ENCODE measurements at places on chromosomes 11 and 22.

DNA sequence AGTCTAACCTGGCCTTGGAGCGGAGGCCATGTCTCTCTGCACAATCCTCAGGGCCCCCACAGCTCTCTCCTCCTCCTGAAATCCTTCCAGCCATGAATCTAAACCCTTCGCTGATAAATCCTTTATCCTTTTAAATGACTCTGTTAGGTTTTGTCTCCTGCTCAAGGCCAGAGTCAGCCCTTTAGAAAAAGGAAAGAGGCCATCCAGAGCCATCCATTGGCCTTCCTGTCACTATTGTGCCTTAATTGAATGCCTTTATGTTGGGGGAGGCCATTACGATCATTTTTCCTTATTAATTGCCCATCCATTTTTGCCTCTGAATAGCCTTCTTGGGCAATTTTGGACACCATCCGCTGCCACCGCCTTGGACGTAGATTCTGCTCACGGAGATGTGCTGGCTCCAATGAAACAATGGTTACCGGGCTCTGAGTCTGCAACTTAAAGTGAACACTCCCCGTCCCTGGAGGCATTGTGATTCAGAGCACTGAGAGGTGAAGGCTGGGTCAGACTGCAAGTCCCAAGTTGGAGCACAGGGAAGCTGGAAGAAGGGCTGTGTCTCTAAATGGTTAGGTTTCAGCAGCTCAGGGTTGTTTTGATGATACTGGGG lies 213.0 kb upstream of the E2F8 start:
- DNase-seq = no peak

DNA sequence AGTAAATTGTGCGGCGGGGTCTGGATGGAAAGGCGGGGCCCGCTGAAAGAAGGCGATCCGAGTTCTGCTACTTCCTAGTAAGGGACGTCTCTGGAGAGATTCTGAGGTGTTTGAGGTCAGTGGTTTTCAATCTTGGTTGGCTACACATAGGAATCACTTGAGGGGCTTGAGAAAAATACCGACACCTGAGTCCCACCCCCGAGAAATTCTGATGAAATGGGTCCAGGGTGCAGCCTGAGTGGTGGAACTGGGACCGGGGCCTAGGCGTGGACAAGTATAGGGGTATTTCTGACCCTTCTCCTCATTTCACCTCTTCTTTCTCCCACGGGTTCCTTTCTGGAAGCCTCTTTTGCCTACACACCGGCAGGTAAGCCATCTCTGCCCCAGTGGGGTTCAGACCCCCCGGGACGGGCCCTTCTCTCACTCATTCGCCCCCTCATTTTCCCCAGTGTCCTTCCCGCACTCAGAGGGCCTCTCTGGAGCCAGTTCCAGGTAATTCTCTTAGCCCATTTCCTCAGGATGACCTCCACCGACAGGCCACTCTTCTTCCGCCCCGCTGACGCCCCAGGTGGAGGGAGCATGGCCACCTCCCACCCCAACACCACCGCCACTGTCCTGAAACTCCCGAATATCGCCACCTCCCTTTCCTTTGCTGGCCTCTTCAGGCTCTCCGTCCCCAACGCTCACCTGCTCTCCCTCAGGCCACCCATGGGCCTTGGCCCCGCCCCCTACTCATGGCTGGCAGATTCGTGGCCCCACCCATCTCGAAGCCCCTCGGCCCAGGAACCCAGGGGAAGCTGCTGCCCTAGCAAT lies 11.8 kb downstream of the ROBO3 start:
- no peak for DNase-seq

GRCh38 chr11:100459811-100460210 lies 227.3 kb upstream of the ARHGAP42 start:
- no peak for DNase-seq

DNA sequence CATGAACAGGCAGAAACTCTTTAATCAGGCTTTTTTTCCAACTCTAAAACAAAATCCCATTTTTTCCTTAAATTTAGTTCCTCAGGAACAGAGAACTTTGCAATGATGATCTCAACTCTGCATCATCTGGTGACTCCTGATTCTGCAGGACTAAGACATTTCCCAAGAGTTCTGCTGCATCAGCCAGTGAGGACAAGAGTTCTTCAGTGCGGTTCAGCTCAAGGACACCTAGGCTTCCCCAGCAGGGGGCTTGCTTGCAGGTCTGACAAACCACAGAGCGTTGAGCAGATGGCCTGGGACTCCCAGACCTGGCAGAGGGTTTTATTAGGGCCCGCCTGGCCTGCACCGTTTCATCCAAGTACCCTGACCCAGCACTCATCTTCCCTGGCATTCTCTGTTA lies 6.4 kb downstream of the CDCA5 start:
- DNase-seq = no peak

DNA sequence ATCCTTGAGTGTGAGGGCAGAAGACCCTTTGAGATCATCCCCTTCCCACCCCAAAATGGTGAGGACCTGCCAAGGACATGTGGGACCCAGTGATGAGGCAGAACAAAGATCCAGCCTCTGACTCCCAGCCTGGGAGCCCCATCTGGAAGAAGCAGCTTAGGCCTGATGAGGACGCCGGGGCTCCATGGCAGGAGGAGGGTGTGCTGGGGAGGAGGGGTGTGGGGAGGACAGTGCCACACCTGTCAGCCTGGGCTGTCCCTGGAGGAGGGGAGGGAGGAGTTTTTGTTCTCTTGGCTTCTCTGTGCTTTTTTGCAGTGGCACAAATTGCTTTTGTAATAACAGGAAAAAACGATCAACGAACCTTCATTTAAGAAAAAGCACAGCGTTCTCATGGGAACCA lies 44.4 kb upstream of the DAGLA start:
- DNase-seq = no peak

- DNase-seq = no peak
Observed at GRCh38 chr11:84740050-84740449, 887.1 kb downstream of the DLG2 start.

DNA sequence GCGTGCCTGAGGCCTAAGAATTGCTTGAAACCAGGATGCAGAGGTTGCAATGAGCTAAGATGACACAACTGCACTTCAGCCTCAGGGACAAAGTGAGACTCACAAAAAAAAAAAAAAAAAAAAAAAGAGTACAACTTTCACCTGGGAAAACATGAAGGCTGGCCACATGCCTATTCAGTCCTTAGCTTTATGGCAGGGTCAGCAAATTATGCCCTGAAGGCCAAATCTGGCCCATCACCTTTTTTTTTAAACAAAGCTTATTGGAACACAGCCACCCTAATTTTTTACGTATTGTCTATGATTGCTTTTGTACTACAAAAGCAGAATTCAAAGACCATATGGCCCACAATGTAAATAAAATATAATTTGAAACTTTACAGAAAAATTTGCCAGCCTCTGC lies 8.2 kb downstream of the FSHB start:
- DNase-seq = no peak

GRCh38 chr22:24176630-24177029 lies 4.7 kb upstream of the SUSD2 start:
- DNase-seq = no peak

DNA sequence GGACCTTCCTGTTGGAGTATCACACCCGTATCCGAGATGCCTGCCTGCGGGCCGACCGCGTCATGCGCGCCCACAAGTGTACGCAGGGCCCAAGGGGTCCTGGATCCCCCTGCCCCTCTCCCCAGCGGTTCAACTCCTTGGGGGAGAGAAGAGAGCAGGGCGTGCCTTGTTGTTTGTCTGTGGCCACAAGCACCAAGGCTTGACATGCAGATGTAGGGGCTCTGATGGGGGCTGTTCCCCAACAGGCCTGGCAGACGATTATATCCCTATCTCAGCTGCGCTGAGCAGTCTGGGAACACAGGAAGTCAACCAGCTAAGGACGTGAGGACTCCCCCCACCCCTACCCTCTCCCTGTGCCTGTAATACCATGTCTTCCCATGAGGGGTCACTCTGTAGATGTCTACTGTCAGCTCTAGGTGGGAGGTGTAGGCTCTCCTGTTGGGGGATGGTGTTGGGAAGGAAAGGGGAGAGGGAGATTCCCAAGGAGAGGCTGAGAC lies 6.8 kb downstream of the CFL1 start:
- DNase-seq = no peak

DNA sequence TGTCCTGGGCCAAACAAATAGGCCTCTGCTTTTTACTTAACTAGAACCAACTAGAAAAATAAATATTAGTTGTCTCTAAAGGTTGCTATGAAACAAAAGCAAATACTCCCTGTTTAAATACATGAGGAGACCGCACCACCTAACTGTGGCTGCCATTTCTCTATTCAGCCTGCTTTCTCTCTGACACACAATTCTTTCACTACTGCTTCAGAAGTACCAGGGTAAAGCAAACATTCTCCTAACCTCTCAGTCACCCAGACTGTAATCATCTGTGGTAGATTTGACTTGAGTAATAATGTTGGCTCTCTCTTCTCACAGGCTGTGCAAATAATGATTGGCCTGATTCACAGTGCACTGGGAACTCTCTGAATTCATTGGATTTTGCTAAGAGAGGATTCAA lies 41.0 kb upstream of the MS4A8 start:
- DNase-seq = no peak

DNA sequence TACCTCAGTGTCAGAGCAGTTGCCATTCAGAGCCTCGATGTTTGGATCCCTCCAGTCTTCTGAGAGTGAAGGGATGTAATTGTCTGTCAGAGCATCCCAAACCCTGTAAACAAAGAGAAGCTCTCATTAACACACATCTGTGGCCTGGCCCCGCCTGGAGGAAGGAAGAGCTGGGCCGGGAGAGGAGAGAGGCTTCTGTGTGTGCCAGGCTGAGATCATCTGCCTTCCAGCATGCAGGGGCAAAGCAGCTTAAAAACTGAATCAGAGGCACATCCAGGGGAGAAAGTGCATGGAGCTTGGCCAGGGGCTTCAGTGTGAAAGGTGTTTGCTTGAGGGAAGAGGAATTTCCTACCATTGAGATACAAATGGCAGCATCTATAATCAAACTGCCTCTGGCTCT lies 14.5 kb downstream of the FEZ1 start:
- no peak for DNase-seq

DNA sequence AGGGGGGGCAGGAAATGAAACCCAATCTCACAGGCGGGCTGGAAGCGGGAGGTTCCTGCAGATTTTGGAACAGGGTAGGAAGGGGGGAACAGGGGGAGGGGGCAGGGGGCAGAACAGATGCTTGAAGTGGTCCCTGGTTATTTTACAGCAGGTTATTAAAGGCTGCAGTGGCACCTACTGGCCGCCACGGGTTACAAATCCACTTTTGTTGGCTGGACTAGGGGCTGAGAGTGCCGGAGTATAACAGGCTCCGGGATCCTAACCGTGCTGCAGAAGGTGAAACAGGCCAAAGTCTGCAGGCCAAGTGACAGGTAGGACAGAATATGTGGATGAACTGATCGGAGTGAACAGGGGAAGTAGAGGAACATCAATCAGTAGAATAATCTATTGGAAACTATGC lies 2.5 kb downstream of the ROBO3 start:
- no peak for DNase-seq

DNA sequence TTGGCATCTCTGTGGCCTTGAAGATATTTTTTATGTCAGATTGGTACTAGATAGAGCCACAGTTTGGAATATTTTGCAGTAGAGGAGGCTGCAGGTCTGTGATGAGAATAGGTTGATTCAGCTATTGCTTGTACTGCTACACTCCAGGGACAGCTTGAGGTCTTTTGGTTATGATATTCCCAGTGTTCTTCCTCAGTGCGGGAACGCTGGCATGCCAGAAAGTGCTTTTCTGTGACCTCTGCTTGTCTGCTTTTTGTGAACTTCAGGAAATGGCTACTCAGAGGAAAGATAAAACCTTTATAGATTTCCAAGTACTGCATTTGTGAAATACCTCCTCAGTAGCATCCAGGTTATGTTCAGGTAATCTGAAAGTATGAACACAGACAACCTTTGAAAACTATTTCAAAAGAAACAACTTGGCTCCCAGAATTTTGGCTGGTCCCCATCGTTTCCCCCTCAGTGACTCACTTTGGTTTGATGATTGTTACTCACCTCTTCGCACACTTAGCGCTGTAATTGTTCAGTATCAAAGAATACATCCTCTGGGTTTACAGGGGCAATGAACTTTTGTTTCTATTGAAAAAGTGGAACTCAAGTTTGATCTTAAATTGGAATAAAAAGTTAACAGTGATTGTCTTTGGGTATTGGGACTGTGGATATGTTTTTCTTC lies 191.4 kb downstream of the HIPK3 start:
- DNase-seq = no peak

DNA sequence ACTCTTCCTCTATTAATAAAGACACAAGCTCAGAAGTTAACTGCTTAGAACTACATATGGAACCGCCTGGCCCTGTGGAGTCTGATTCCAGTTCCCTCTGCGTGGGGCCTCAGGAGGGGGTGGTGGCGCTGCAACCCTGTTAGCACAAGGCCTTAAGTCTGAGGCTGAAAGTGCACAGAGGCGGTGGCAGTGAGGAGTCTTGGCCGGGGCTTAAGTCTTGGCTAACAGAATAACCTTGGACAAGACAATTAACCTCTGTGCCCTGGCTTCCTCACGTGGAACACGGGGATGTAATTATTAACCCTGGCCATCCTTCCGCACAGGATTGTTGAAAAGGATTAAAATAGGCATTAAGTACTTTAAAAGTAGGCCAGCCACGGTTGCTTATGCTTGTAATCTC lies 191.5 kb downstream of the CEP164 start:
- no peak for DNase-seq

DNA sequence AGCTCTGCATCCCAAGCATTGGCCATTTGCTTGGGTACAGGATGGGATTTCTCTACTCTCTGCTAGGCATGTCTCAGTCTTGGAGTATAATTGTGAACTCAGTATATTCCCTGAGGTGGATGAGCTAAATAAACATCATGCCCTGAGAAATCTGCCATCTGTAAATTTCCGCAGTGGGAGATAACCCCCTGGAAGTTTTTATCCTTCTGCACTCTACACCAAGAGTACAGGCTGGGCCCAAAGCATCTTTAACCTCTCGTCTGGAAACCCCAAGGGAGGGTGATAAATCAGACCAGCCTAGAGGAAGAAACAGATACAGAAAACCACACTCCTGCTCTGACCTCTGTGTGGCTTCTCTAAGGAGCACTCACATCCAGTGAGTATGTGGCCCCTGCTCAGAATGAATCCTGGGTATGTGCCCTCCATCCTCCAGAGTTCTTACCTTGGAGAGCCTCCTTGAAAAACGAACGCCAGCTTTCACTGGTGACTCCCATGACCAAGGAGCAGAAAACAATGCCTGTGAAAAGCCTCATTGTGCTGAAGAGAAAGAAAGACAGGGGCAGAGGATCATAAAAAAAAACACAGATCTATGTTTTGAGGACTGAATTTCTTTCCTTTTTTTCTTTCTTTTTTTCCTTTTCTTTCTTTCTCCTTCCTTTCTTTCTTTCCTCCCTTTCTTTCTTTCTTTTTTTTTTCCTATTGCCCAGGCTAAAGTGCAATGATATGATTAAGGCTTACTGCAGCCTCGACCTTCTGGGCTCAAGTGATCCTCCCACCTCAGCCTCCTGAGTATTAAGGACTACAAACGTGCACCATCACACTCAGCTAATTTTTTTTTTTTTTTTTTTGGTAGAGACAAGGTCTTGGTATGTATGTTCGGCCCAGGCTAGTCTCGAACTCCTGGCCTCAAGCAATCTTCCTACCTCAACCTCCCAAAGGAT lies 938 bp downstream of the SAA4 start:
- no peak for DNase-seq

Data from stimulated activated CD4-positive, alpha-beta T cell treated with anti-CD3 and anti-CD28 coated beads, Interleukin-1b, Interleukin-23, amount 100 ng/mL, for 1 hour (primary cell).